ENCODE measurements at places on chromosomes 2 and 18. TPM values are rescaled to one million over a fixed set of nuclear protein-coding genes. Genes with fewer than 3 reads are reported as not detected.

MAL gene
- total RNA-seq: not detected

IL1RL1 gene
- 4.1 TPM for total RNA-seq

EFEMP1 gene
- 57.0 TPM for total RNA-seq

THSD7B gene
- 0.26 TPM for total RNA-seq

ESPNL gene
- total RNA-seq: not detected

CAPN14 gene
- total RNA-seq: not detected

- H3K36me3 ChIP-seq: no peaks in the 10 kb centered on the region
- H3K4me1 ChIP-seq: no peaks in the 10 kb centered on the region
- H3K27ac ChIP-seq: no peak overlapping the region
- DNase-seq: no peak
- no peaks in the 10 kb centered on the region for H3K27me3 ChIP-seq
- H3K4me3 ChIP-seq: no peak overlapping the region
Measured at GRCh38 chr2:235754357-235755207, 260.7 kb downstream of the AGAP1 start.

GRCh38 chr2:128420131-128420530, 101.5 kb upstream of the HS6ST1 start:
- no peaks in the 10 kb centered on the region for H3K4me1 ChIP-seq
- H3K27ac ChIP-seq: no peak overlapping the region
- H3K4me3 ChIP-seq: no peak overlapping the region
- H3K27me3 ChIP-seq: no peaks in the 10 kb centered on the region
- no peaks in the 10 kb centered on the region for H3K36me3 ChIP-seq
- DNase-seq: no peak

DNA sequence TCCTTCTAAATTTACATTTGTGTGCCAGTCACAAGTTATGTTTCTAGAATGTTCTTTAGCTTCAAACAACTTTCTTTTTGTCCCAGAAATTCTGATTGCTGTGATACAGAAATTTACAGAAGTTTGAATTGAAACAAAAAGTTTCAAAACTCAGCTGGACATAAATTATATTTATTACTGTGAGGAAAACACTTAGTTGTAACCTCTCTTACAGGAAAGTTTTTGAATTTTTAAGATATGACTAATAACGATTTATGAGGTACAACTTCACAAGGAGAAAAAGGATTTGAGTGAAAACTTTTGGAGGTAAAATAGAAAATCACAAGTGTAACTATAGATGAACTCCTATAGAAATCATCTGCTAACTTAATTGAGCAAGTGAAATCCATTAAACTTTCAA, 205.3 kb downstream of the TMEM247 start:
- H3K27ac ChIP-seq: no peak overlapping the region
- peaks cover 5% of the 10 kb centered on the region for H3K4me1 ChIP-seq
- DNase-seq: no peak
- no peaks in the 10 kb centered on the region for H3K36me3 ChIP-seq

- no peaks in the 10 kb centered on the region for H3K36me3 ChIP-seq
- no peaks in the 10 kb centered on the region for H3K27me3 ChIP-seq
- no peak for DNase-seq
- no peaks in the 10 kb centered on the region for H3K4me1 ChIP-seq
- no peak overlapping the region for H3K27ac ChIP-seq
- no peak overlapping the region for H3K4me3 ChIP-seq
Measured at GRCh38 chr2:10493634-10494281, 45.6 kb upstream of the ODC1 start.

DNA sequence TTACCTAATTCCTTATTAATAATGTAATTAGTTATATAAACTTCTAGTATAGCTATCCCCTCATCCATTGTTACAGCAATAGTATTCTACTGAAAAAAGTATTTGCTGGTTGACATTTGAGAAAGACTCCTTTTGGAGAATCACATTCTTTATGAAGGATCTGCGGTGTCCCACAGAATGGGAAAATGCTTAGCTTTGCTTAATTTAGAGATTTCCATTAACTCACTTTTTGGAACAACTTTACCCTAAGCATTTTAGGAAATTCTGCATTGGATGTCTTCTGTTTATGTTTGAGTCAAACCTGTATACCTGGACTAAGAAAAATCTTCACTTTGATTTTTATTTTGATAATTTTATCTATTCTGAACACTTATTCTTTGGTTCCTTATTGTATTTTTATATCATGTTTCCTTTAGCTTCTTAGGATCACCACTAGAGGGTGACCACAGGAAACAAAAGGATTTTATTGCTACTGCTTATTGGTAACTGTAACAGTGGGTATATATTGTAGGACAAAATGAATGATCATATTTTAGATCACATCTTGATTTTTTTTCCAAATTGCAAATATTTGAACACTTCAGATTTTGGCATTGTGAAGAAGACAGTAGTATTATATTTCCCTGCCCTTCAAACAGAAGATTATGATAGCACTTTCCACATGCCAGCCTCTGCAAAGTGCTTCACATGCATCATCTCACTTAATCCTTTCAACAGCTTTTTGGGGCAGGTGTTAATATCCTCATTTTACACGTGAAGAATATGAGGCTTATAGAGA, 79.6 kb downstream of the MIB1 start:
- H3K4me3 ChIP-seq: no peak overlapping the region
- DNase-seq: no peak
- no peaks in the 10 kb centered on the region for H3K4me1 ChIP-seq
- H3K27me3 ChIP-seq: no peaks in the 10 kb centered on the region

DNA sequence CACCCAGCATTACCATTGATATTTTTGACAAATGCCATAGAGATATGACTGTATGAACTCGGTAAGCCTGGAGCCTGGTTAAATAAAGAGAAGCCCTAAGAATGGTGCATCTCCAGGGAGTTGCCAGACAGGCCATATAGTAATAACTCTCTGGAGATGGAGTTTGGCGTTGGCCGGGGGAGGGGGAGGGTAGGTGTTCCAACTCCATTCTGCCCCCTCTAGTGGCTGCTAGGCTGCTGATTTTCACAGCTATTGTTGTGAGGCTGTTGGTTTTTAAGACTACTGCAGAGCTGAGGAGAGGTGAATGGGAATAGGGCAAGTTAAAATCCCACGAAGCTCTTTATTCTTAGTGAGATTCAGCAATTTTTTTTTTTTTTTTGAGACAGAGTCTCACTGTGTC, 99.9 kb downstream of the GALNT14 start:
- no peak for DNase-seq
- no peaks in the 10 kb centered on the region for H3K27me3 ChIP-seq
- H3K4me3 ChIP-seq: no peak overlapping the region
- no peaks in the 10 kb centered on the region for H3K4me1 ChIP-seq
- H3K36me3 ChIP-seq: no peaks in the 10 kb centered on the region
- no peak overlapping the region for H3K27ac ChIP-seq

- no peaks in the 10 kb centered on the region for H3K27me3 ChIP-seq
- no peaks in the 10 kb centered on the region for H3K4me1 ChIP-seq
- no peaks in the 10 kb centered on the region for H3K36me3 ChIP-seq
- no peak overlapping the region for H3K4me3 ChIP-seq
Measured at GRCh38 chr2:8472545-8473323, 209.1 kb upstream of the ID2 start.

GRCh38 chr2:68577183-68577582, 66.2 kb upstream of the PROKR1 start:
- H3K27me3 ChIP-seq: no peaks in the 10 kb centered on the region
- H3K4me3 ChIP-seq: no peak overlapping the region
- no peaks in the 10 kb centered on the region for H3K36me3 ChIP-seq
- H3K27ac ChIP-seq: no peak overlapping the region
- H3K4me1 ChIP-seq: no peaks in the 10 kb centered on the region
- DNase-seq: no peak

- peak overlapping the region; percentile 75 for H3K27ac ChIP-seq
- no peaks in the 10 kb centered on the region for H3K27me3 ChIP-seq
- DNase-seq: peak; percentile 59
- H3K36me3 ChIP-seq: no peaks in the 10 kb centered on the region
- peaks cover 4% of the 10 kb centered on the region for H3K4me1 ChIP-seq
Measured at GRCh38 chr18:61765097-61765496, 127.7 kb downstream of the RNF152 start.

- H3K27ac ChIP-seq: no peak overlapping the region
- no peaks in the 10 kb centered on the region for H3K36me3 ChIP-seq
- no peak for DNase-seq
- no peaks in the 10 kb centered on the region for H3K4me1 ChIP-seq
- no peak overlapping the region for H3K4me3 ChIP-seq
Measured at GRCh38 chr18:15198116-15198389, 450.1 kb downstream of the ANKRD30B start.

DNA sequence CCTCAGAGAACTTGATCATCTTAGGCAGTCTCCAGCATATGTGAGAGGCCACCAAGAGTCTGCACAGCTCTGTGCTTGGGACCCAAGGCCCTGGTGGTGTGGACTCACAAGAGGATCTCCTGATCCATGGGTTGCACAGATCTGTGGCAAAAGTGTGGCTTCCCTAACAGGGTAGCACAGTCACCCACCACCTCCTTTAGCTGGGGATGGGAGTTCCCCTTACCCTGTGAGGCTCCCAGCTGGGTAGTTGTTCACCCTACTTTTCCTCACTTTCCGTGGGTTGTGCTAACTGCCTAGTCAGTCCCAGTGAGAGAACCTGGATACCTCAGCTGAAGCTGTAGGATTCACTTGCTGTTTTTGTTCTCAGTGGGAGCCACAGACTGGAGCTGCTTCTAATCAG, 123.7 kb downstream of the FTCDNL1 start:
- no peaks in the 10 kb centered on the region for H3K27me3 ChIP-seq
- no peak overlapping the region for H3K27ac ChIP-seq
- no peak overlapping the region for H3K4me3 ChIP-seq
- no peaks in the 10 kb centered on the region for H3K4me1 ChIP-seq

All from uterus (tissue), 4 donors.